Astrocyte (in vitro differentiated cells and primary cell): ENCODE measurements at places on chromosomes 1 and 21. TPM values are rescaled to one million over a fixed set of nuclear protein-coding genes. Genes with fewer than 3 reads are reported as not detected.

DNA sequence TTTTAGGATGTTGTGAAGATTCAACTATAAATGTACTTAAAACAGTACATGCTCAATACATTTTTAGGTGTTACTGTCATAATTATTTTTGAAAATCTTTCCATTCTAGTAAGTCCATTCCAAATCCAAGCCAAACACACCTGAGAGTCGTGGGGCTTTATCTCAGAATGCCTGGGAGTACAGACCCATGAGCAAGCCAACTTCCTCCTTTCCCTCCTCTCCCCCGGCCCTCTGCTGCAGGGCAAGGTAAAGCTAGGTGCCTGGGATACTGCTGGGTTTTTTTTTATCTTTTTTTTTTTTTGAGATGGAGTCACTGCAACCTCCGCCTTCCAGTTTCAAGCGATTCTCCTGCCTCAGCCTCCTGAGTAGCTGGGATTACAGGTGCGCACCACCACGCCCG lies 16.5 kb downstream of the TMEM51 start:
- no peak for DNase-seq

DNA sequence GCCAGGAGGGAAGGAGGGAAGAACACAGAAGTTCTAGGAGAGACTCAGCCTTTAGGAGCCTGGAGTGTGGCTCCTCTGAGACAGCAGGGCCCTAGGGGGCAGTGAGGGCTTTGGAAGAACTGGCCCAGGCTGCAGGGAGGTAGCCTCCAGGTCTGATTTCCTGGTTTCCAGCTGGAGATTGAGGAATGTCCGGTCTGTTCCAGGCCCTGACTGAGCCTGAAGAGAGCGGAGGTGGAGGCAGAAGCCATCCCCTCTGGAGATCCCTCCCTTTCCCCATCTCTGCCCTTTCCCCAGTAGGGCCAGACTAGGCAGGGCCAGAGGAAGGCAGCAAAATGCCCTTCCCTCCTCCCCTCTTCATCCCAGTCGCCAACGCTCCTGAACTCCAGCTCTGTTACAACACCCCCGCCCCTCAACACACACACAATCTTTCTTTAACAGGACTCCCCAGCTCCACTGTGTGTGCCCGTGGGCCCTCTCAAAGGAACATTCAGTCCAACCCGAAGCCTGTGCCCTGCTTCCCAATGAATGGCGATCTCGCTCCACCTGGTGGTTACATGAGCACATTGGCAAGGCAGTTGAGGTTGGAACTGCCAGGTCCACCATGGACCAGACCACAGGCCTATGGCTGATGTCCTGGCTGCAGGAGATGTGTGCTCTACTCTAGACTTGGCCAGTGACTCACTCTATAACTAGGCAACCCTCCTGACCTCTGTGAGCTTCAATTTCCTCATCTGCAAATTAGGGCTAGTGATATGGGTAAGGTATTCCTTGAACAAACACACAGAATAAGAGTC lies 32.0 kb downstream of the MAP7D1 start:
- DNase-seq: peak; percentile 79

Gene MANEAL
- 0.67 and 1.4 TPM in 2 replicates for total RNA-seq

- no peak for DNase-seq
Measured at GRCh38 chr1:180352588-180352987, 122.5 kb downstream of the LHX4 start.

- peak; percentile 63 for DNase-seq
Measured at GRCh38 chr1:119948342-119949214, 52.3 kb upstream of the ADAM30 start.

GRCh38 chr1:218538341-218538740 lies 193.2 kb downstream of the TGFB2 start:
- DNase-seq: no peak

Gene C4BPA
- total RNA-seq: not detected in 2 replicates

Gene LMOD1
- 13.2 and 14.9 TPM in 2 replicates for total RNA-seq

GRCh38 chr1:102790997-102791396 lies 317.3 kb downstream of the COL11A1 start:
- no peak for DNase-seq

DNA sequence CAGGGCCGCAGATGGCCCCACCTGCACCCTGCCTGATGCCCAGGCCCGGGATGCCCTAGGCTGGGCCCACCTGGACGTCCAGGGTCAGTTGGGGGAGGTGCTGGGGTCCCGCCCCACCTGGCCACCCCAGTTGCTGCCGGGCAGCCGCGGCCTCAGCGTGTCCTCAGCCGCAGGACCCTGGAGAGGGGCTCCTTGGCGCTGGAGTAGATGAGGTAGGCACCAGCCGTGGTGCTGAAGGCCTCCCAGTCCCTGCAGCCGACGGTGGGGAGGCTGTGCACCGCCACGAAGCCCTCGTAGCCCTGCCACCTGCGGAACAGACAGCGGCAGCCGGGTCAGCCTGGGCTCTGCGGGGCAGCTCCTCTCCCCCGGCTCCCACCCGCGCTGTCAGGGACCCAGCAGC lies 40.4 kb downstream of the KRTAP10-1 start:
- no peak for DNase-seq

DNA sequence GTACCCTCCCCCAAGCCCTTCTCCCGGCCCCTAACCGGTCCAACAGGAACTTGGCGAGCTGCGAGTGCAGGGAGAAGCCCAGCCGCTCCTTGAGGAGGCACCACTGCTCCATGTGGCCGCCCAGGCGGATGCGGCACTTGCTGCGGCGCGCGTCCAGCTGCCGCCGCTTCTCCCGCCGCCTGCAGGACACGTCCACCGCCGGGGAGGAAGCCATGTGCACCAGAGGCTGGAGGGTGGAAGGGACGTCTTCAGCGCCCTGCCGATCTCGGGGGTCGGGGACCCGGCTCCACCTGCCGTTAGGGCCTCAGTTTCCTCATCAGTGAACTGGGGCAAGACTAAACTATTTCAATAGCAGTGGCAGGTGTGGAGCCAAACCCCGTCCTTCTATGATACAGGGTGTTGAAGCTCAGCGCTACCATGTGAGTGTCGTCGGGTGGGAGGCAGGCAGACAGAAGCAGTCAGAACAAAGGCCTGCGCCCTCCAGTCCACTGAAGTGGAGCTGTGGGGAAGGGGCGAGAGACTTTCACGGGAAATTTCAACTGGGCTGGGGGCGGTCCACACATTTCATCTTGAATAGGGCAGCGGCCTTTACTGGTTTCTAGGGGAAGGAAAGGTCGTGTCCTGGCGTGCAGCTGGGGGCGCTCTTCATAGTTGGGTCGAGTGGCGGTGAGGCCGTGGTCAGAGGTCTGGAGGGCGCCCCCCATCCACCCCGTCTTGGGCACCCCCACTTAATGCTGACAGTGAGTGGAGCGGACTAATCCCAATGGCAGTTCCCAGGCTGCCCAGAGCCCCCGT lies 592 bp downstream of the ZNF692 start:
- peak; percentile 45 for DNase-seq

GRCh38 chr1:198121056-198121826 lies 35.6 kb upstream of the NEK7 start:
- peak; percentile 94 for DNase-seq

Gene ADAM30
- total RNA-seq: not detected in 2 replicates

Gene ESRRG
- total RNA-seq: 0.41 and 0.79 TPM in 2 replicates
